Diencephalon (tissue), 1 donor: ENCODE measurements at places on chromosomes 6 and 20. TPM values are rescaled to one million over a fixed set of nuclear protein-coding genes. Genes with fewer than 3 reads are reported as not detected.

The LIME1 gene
- total RNA-seq, result 3.5 TPM

The ANGPT4 gene
- 0.23 TPM for total RNA-seq

The PRICKLE4 gene
- 0.46 TPM for total RNA-seq

The SIRPB1 gene
- 1.2 TPM for total RNA-seq

The XKR7 gene
- total RNA-seq, result 10.1 TPM
